ENCODE measurements at places on chromosomes 5 and 9.

GRCh38 chr5:62431735-62432620, 19.4 kb downstream of the IPO11 start:
- no peak for DNase-seq

DNA sequence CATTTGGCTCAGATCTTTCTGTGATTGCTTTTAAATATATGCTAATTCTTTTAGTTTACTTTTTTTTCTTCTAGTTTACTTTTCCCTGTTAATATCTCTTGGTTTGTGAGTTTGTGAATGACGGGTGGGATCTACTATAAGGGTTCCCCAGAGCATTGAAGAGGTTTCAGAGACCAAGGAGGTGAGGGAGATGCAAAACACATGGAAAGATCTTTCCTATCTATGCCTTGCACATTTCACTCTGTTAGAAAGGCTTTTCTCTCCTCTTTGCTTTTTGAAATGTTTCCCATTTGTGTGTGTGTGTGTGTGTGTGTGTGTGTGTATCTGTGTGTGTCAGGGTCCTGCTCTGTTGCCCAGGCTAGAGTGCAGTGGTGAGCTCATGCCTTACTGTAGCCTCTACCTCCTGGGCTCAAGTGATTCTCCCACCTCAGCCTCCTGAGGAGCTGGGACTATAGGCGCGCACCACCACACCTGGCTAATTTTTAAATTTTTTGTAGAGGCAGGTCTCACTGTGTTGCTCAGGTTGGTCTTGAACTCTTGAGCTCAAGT, 50.7 kb downstream of the CNTLN start:
- DNase-seq: no peak

DNA sequence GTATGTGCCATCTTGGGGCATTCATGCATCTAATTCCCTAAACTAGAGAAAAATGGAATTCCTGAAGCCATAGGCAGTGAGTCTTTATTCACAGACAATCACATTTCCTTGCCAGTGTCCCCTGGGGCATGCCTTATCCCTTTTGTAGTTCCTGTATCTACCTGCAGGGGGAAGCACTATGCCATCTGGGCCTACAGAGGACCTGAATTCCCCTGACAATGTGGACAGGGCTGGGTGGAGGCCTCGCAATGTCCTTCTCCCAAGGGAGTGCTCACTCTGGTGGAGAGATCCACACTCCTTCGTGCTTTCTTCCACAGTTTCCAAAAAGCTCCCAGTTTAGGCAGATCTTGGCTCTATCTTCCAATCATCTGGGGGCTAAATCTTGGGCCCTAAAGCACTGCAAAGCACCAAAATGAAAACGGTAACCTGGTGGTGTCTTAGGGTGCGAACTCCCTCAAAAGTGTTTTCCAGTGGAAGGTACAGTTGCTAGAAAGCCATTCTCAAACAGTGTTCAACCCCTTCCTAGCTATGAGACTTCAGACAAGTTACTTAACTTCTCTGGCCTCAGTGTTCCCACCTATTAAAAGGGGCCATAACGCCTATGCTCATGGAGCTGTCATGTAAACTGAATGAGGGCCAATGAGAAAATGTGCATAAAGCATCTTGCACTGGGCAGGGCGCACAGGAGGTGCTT, 17.5 kb downstream of the WHRN start:
- peak; percentile 71 for DNase-seq

DNA sequence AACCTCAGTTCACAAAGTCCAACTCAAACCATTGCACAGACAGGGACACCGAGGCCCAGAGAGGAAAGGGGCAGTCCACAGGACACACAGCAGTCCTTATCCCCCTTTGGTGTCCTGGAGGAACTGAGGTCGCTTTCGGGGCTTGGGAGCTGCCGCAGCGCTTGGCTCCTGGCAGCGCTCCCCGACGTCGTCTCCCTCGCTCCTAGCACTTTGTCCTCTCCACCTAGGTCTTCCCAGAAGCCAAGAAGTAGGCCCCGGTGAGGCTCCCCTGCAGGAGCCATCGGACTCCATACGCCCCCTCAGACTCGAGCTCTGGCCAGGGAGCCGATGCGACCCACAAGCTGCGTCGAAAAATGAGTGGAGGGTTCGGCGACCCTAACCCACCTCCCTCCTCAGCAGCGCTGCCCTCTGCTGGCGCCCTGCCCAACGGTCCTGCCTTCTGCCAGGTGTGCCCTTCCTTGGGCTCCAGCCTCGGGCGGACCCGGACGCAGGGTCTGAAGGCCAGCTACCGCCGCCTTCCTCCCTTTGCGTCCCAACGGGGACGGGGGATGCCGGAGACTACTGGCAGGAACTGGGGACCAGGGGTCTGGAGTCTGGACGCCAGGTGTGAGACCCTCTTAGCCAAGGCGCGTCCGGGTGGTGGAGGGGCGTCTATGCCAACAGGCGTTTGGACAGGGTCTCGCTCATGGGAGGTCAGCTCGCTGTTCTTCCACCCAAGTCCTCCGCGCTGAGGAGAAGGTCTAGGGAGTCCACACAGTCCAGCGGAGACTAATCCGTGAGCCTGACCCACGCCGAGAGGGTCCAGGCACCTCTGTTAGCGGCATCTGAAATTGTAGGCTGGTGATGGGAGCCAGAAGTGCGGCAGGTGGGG, 2.1 kb upstream of the PRDM12 start:
- no peak for DNase-seq

DNA sequence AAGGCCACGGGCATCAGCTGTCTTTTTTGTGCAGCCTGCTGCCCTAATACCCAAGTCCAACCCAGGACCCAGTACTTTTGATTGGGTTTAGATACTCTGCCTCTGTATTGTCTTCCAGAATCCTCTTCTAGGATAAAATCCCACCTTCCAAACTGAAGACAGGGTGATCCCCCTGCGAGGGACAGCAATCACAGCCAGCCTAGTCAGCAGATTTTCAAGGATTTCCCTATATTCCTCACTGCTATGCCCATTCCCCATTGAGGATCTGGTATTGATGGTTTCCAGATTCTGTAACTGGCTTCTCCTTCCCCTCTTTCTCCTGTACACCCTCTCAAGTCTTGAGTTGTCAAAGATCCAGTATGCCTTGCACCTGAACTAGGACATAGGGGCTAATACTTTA, 389.4 kb downstream of the TRIM36 start:
- DNase-seq: no peak

DNA sequence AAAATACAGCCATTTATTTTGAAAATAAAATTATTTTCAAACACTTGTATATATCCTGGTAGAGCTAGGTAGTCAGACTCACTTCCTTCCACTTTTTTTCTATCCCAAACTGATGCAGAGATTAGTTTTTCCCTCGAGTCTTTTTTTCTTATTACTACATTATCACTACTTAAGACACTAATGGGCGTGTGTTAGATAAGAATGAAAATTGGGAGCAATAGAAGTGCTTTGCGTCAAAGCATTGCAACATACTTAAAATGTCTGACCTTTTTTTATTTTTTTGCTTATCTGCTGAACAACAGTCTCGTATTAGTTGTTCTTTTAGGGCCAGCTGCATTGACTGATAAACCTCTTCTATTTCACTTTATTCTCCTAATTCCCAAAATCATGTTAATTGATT, 1278.7 kb downstream of the CDH12 start:
- no peak for DNase-seq

GRCh38 chr5:116572350-116573278, 2.0 kb downstream of the SEMA6A start:
- no peak for DNase-seq

GRCh38 chr5:150692276-150692675, 8.6 kb downstream of the RBM22 start:
- DNase-seq: no peak

GRCh38 chr5:144206141-144206540, 35.5 kb downstream of the KCTD16 start:
- peak; percentile 20 for DNase-seq

- no peak for DNase-seq
Observed at GRCh38 chr9:95373069-95373681, 55.7 kb upstream of the FANCC start.

DNA sequence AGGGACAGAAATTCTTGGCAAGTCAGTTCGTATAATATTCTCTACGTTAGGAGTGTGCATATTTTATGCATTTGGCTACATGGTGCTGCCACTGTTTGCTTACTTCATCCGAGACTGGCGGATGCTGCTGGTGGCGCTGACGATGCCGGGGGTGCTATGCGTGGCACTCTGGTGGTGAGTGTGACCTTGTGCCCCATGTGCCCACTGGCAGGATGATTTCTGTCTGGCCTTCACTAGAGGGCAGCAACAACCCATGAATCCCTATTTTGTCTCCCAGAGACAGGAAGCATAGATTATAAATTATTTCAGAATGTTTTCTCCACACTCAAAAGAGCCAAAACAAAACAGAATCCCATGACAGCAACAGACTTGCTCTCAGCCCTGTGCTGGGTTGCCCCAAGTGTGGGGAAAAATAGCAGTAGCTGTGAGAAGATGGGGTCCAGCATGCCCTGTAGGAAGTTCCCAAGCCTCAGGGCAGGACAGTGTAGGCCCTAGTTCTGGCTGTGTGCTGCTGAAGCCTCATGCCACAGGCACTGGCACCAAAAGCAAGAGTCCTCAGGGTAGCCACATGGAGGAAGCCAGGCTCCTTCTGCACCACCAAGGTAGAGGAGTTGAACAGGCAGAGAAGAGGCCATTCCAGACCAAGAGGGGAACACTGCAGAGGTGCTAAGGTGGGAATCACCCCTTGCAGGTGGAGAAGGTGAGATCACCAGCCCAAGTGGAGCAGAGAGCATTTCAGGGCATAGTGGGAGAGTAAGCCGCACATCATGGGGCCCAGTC, 16.0 kb downstream of the SLC22A5 start:
- DNase-seq: peak; percentile 58

DNA sequence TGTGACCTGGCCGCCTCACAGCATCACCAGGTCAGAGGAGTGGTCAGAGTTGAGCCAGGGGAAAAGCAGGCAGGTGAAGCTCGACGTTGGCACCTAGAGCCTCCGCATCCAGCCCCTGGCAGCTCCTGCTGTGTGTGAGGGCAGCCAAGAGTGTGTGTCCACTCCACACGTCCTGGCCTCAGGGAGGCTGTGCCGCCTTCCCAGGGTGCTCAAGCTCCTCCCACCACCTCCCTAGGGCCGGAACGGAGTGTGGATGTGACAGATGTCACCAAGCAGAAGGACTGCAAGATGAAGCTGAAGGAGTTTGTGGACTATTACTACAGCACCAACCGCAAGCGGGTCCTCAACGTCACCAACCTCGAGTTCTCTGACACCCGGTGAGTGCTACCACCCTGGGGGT, 72.5 kb downstream of the PHF2 start:
- no peak for DNase-seq

DNA sequence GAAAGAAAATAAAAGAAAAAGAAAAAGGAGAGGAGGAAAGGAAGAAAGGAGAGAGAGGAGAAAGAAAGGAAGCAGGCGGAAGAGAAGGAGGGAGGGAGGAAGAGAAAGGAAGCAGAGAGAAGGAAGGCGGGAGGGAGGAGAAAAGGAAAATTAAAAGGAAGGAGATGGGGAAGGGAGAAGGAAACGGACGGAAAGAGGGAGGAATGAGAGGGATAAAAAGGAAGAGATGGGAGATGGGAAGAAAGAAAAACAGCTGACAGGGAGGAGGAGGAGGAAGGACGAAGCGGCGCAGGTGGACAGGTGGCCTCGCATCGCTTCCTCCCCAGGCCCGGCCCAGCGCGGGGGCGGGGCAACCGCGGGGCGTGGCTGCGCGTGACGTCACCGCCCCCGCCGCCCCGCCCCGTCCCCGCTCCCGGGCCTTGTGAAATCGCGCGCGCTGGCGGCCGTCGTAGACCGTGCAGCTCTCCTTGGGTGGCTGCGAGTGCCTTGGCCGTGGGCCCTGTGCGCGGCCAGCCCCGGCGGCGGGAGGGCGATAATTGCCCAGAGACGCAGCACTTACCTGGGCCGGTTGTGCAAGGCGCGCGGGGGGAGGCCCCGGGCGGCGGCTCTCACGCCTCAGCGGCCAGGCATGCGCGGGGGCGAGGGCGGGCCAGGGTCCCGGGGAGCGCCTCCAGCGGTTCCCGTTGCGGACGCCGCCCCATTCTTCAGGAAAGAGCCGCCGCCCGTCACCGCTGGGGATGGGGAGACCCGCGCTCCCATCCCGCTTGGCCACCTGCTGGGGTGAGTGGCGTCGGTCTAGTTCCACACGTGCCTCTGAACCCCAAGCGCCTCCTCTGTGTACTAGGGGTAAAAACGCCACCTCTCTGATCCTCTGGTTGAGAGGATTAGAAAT, 49.6 kb upstream of the FOXE1 start:
- DNase-seq: peak; percentile 51

DNA sequence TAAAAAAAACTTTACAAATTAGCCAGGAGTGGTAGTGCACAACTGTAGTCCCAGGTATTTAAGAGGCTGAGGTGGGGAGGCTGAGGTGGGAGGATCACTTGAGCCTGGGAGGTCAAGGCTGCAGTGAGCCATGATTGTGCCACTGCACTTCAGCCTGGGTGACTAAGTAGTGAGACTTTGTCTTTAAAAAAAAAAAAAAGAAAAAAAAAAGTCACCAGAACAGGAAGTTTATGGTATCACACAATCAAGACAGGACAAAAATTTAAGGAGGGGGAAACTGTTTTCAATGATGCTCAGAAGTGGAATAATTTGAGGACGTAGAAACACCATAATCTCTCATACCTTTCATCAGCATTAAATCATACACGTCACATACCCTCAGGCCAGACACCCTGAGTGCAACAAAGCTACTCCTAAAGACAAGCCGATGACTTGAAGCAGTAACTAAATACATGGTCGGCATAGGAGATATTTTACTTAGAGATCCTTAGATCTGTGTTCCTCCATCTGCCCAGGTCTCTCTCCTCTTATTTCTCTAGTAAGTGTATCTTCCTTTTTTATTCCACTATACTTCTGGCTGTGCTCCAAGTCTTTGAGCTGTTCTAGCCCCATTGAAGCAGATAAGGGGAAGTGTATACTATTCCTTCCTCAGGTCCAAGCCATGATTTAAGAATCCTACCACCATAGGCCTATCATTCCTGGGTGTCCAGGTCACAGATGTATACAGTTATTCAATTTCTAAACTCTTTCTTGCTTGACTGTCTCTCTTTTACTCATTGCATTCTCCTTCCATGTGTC, 91.3 kb upstream of the APC start:
- no peak for DNase-seq

DNA sequence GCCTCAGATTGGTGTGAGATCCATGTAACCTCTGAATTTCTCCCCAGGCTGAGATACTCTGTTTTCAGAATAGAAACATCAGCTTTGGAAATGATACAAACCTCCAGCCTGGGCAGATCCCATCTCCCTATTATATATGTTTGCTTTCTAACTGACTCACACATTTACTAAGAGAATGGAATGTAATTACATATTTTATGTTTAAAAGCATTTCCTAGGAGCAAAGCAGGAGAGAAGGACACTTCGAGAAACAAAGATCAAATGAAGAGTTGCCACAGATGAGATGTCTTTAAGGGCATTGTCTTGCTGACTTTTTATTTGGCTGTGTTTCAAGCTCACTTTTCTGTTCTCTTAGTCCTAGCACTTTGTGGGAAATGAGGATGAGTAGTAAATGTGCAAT, 96.3 kb downstream of the CDH18 start:
- peak; percentile 69 for DNase-seq

GRCh38 chr9:120583958-120584369, 4.0 kb upstream of the CDK5RAP2 start:
- DNase-seq: peak; percentile 75

All from fibroblast of skin of right quadriceps (primary cell).